ENCODE measurements at places on chromosomes 2 and 18.

DNA sequence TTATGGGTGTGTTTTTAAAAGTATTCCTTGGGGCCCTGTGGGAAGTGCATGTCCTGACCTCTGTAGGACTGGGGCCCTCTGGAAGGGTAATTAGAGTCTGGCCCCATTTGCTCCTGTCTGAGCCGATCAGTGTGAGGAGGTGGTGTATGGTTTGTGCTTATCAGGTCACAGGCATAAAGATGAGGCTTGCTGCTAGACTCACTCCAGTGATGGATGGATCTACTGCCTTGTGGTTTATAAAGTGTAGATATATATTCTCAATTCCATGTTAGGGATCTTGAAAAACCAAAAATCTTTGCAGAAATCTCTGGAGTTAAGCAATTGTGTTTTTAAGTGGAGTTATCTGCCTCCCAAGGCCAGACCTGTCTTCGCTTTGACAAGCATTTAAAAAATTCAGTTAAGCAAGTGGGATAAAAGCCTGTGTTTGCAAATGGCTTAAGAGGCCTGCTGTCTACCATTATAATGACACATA, 182.4 kb downstream of the PTPRM start:
- no peak for DNase-seq

GRCh38 chr2:230134496-230135129, 65.9 kb upstream of the SLC16A14 start:
- no peak for DNase-seq

GRCh38 chr18:55265984-55266383, 306.7 kb upstream of the CCDC68 start:
- no peak for DNase-seq

GRCh38 chr2:154455866-154456265, 242.6 kb upstream of the KCNJ3 start:
- no peak for DNase-seq

- DNase-seq: no peak
These were observed 55.1 kb downstream of the CYP27C1 start for GRCh38 chr2:127164761-127165538.

DNA sequence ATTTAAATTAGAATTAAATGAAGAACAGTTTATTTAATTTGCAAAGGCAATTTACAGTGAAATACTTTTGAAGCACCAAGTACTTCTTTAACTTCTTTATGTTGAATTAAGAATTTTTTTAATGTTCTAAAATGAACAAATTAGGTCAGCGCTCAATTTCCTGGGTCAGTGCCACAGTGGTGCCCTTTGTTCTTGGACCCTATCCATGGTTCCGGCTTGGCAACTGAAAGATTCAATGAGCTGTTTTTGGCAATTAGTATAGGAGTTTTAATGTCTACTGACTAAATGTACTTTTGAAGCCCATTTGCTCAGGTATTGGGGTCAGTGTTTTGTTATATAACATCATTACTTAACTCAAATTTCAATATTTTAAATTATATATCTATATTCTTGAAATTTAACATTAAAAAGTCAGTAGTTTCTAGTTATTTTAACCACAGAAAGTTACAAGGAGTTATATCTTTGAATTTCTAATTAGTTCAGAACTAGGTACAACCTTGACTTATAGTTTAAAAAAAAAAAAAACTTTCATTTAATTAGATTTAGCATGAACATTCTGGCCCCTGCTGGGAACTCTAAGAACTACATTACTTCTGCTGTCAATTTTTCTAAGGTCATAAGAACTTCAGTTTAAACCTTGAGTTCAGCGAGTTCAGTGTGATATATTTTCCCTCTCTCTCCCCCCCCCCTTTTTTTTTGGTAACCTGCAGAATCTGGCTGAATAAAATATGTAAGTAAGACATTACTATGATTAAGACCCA, 7.6 kb upstream of the MSTN start:
- DNase-seq: no peak

DNA sequence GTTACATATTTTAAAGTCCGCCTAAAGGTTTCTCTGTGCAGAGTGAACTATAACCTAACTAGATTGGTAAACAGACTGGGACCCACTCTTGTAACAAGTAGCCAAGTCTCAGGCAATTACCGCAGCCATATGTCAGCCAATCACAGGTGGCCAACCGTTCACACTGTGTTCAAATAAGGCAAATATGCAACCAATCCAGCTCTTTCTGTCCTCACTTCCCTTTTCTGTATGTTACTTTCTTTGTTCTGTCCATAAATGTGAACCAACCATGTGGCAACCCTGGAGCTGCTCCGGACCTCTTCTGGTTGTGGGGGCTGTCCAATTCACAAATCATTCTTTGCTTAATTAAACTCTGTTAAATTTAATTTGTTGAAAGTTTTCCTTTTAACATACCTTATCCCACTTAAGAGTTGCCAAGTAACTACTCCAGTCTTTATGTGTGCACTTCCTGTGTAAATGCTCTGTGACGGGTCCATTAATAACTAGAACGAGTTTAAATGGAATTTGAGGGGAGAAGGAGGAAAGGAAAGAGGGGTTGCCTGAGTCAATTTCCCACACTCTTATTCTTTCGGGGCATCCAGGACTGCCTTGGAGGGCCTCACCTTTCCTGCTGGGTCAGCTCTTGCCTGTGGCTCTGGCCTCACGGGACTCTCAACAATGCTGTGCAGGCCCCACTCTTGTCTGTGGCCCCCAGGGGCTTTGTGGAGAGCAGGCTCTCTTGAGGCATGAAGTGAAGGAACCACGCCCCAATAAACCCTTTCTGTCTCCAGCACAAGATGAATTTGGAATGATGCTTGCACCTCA, 6.6 kb upstream of the RPL37A start:
- DNase-seq: no peak

DNA sequence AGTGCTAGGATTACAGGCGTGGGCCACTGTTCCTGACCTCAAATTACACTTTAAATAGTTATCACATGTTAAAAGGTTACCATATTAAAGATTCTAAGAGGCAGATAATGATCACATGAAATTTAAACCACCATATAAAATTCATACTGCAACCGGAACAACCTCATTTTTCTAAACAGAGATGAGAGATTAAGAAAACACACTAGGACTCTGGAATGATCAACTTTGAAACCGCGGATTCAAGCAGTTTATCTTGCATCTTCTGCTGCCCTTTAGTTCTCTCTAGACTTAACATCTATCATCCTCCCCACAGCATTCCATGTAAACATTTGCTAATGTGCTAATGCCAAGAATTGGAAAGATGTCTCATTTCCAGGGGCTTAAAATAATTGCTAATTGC, 115.8 kb downstream of the PIGN start:
- DNase-seq: no peak

- no peak for DNase-seq
These were observed 147.2 kb upstream of the NFATC1 start for GRCh38 chr18:79248495-79249060.

DNA sequence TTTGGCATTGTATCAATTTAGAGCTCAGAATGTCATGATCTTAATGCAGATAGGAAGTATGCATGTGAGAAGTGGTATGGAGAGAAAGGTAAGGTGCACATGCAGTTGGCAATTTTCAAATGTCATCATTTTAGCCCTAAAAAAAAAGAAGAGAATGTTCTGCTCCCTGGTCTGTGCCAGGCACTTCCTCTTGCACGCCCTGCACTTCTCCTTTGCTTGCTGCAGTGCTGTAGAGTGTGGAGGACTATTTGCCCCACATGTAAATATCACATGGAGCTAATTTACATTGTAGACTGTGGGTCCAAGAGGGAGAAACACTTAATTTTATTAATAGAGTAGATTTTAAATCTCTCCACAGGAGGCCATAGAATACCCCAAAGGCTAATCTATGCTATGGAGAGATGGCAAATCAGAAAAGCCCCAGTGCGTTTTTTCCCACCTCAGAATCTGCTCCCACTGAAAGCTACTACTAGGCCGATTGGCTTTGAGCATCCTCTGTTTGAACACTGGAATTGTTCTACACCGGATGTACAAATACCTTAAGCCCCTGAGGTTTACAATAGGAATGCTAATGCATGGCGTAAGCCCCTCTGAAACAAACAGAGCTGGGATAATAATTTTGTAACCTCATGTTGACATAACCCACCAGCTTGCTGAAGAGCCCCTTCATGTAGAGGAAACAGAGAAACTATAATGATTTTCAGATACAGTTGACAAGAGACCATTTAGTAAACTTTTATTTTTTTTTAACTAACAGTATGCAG, 137.2 kb upstream of the KLHL14 start:
- no peak for DNase-seq

- no peak for DNase-seq
These were observed 415.9 kb downstream of the GRB14 start for GRCh38 chr2:164205347-164205746.

Data from right forelimb (tissue), 1 donor.